Upper lobe of right lung (tissue), 1 donor: ENCODE measurements at places on chromosomes 12 and 14. TPM values are rescaled to one million over a fixed set of nuclear protein-coding genes. Genes with fewer than 3 reads are reported as not detected.

- H3K27me3 ChIP-seq: no peaks in the 10 kb centered on the region
- no peak overlapping the region for H3K4me3 ChIP-seq
- no peak overlapping the region for H3K27ac ChIP-seq
- peaks cover 23% of the 10 kb centered on the region for H3K4me1 ChIP-seq
These were observed 32.0 kb downstream of the JDP2 start for GRCh38 chr14:75459791-75460190.

DNA sequence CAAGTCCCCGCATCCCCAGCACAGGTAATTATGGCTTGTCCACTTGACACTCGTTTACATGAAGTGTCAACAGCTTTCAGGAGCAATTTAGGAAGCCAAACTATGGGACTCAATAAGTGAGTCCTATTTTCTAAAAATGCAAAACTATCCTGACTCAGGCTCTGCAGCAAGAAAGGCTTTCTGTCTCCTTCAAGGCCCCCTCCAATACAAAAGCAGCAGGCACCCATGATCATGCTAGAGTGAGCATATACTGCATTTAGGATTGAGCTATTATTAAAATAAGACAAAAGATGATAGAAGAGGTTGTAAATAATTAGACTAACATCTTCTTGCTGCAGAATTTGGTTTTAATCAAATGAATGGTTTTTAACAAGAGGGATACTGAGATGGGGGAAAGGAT, 3.2 kb downstream of the SIX6 start:
- no peaks in the 10 kb centered on the region for H3K36me3 ChIP-seq
- peaks cover 14% of the 10 kb centered on the region for H3K4me1 ChIP-seq
- no peak overlapping the region for H3K4me3 ChIP-seq
- H3K27ac ChIP-seq: no peak overlapping the region

DNA sequence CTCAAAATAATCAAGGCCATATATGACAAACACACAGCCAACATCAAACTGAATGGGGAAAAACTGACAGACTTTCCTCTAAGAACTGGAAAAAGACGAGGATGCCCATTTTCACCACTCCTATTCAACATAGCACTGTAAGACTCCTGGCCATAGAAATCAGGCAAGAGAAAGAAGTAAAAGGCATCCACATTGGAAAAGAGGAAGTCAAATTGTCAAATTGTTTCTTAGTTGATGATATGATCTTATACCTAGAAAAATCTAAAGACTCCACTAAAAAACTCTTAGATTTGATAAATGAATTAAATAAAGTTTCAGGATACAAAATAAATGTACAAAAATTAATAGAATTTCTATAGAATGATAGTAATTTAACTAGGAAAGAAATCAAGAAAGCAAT, 11.2 kb downstream of the OR8S1 start:
- H3K4me3 ChIP-seq: no peak overlapping the region
- H3K27me3 ChIP-seq: no peaks in the 10 kb centered on the region
- no peak for DNase-seq
- no peaks in the 10 kb centered on the region for H3K4me1 ChIP-seq
- H3K27ac ChIP-seq: no peak overlapping the region

GRCh38 chr14:77547512-77548180, 49.0 kb upstream of the ISM2 start:
- H3K27me3 ChIP-seq: no peaks in the 10 kb centered on the region
- H3K4me3 ChIP-seq: no peak overlapping the region
- no peak overlapping the region for H3K27ac ChIP-seq

DNA sequence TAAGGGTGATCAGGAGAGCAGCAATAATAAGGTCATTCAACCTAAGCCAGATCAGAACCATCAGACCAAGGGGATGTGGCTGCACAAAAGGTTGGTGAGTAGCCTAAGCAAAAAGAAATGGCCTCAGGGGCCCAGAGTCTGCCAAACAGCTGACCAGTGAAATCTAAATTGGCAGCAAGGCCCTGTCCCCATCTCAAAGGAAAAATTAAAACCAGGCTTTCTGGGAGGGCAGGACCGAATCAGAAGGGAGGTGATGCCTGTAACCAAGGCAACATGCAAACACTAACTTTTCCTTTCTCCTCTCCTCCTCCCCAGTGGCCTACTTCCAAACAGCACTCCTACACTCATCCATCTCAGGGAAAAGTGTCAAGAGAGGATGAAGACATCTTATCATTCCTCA, 256.4 kb downstream of the NUAK1 start:
- H3K4me1 ChIP-seq: no peaks in the 10 kb centered on the region
- DNase-seq: no peak

- no peaks in the 10 kb centered on the region for H3K27me3 ChIP-seq
- no peaks in the 10 kb centered on the region for H3K4me1 ChIP-seq
- no peak overlapping the region for H3K27ac ChIP-seq
- no peaks in the 10 kb centered on the region for H3K36me3 ChIP-seq
- H3K4me3 ChIP-seq: no peak overlapping the region
- DNase-seq: no peak
These were observed 15.1 kb upstream of the KERA start for GRCh38 chr12:91072931-91073330.

- DNase-seq: no peak
- no peaks in the 10 kb centered on the region for H3K36me3 ChIP-seq
- no peaks in the 10 kb centered on the region for H3K27me3 ChIP-seq
These were observed 116.2 kb downstream of the TRHDE start for GRCh38 chr12:72388322-72388721.

DNA sequence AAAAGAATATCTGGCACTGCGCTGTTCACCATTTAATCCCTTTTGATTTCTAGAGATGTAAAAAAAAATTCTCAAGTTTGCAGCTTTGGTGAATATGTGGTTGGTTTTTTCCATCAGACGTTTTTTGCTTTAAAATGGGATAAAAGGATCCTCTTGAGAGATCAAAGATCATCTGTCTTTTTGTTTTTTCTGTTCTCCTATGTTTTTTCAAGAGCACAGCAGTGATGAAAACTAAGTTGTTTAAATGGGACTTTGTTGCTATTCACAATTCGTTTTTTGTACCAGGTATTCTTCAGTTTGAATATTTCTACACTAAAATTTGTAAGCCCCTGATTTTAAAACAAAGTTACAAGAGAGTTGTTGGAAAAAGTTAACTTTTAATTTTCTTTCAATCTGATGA, 29.7 kb upstream of the REP15 start:
- no peak overlapping the region for H3K4me3 ChIP-seq
- H3K4me1 ChIP-seq: no peaks in the 10 kb centered on the region
- no peak for DNase-seq

DNA sequence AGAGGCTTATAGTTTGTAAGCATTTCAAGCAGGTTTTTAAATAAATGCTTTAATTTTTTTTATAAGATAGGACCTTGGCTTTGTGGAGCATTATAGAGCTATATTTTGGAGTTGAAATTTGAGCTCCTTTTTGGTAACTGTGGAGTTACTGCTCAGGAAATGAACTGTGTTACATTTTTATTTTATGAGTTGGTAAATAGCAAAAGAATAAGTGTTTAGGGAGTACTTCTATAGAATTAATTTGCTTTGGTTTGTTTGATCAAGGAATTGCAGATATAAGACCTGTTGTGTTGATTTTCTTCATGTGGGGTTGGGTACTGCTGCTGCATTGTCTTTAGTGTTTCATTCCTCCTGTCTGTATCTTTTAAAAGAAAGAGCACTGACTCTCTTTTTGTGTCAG, 3.5 kb downstream of the ATP2A2 start:
- H3K4me1 ChIP-seq: peaks cover 60% of the 10 kb centered on the region
- no peak for DNase-seq
- H3K36me3 ChIP-seq: peaks cover 28% of the 10 kb centered on the region
- no peak overlapping the region for H3K27ac ChIP-seq

DNA sequence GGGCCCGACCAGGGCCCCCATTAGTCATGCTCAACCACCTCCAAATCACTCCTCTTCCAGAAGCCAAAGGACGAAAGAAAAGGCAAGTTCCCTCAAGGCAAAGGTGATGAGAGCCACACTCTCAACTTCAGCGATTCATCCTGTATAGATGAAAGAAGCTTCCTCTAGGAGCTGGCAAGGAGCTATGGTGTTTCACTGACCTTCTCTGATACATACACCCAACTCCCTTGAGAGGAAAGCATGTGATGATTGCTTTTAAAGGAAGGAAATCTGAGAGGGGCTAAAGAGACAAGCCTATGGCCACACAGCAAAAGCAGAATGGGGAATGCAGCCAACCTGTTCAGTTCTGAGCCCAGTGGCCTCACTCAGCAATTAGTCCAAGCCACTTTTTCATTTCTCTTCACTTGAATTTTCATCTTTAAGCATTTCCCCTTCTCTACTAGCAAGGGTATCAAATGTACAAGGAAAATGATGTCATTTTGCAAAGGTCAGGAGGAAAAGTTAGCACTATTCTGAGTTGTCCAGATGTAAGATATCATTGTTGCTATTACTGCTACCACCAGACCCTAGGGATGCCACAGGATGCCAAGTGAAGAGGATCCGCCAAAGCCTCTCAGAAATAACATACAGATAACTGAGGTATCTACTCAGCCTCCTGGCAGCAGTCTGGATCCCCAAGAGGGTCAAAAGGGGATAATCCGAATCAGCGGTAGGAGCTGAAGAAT, 82.5 kb downstream of the MAP3K9 start:
- H3K27ac ChIP-seq: no peak overlapping the region
- no peak for DNase-seq
- no peaks in the 10 kb centered on the region for H3K27me3 ChIP-seq
- no peak overlapping the region for H3K4me3 ChIP-seq
- no peaks in the 10 kb centered on the region for H3K4me1 ChIP-seq

- DNase-seq: peak; percentile 72
- H3K27ac ChIP-seq: peak overlapping the region; percentile 89
- H3K36me3 ChIP-seq: peaks cover 3% of the 10 kb centered on the region
- no peaks in the 10 kb centered on the region for H3K27me3 ChIP-seq
- H3K4me1 ChIP-seq: peaks cover 40% of the 10 kb centered on the region
These were observed 2.8 kb upstream of the AAAS start for GRCh38 chr12:53324113-53324778.

DNA sequence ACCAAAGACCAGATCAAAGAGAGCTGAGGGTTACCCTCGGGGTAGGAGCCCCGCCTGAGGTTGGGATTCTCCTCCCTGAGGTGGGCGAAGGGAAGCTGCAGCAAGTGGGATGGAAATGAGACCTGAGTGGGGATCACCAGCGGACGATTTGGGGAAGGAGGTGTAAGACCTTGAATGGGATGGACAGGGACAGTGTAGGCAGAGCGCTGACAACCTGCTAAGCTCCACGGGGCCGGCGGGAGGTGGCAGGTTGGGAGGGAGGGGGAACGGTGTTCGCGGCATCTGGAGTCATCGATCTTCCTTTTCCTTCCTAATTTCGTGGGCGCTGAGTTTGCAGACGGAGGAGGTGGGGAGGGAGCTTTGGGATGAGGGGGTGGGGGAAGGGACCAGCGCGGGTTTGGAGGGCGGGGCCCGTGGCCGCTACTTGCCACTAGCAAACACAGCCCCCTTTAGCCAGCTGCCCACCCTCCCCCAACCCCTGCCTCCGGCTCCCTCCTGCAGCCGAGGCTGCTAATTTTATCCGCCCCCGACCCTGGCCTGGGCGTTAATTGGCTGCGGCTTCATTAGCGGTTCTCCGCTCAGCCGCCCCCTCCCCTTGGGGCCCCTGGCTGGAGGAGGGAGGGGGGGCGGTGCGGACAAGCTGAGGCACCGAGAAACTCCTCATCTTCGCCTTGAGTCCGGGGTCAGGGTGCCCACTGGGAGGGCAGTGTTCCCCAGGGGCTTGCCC, 2.8 kb upstream of the SHMT2 start:
- H3K36me3 ChIP-seq: peaks cover 6% of the 10 kb centered on the region
- DNase-seq: no peak
- peaks cover 33% of the 10 kb centered on the region for H3K4me1 ChIP-seq
- peaks cover 53% of the 10 kb centered on the region for H3K27me3 ChIP-seq

DNA sequence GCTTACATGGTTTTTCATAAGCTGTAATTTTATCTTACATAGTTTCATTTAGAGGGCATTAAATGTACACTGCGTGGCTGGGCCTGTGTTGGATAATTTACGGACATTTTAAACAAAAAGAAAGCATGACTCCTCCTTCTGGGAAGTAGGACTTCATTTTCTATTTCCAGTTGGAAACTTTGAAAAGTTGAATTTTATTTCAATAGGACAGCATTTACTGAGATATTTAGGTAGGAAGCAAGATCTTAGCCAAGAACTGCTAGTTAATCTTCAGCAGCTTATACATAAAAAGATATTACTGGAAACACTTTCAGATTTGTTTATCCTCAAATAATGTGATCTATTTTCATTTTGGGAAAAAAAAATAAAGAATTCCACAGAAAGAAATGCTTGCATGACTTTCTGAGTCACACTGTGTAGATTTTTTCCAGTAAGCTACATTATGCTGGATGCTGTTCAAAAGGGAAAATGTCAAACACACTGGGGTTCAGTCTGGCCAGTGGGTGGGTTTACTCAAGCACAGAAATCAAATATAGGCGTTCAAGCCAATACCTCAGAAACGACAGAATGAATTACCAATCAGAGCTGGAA, 239.4 kb upstream of the KRR1 start:
- H3K36me3 ChIP-seq: no peaks in the 10 kb centered on the region
- H3K27ac ChIP-seq: no peak overlapping the region
- no peaks in the 10 kb centered on the region for H3K4me1 ChIP-seq
- no peak for DNase-seq
- no peak overlapping the region for H3K4me3 ChIP-seq

DNA sequence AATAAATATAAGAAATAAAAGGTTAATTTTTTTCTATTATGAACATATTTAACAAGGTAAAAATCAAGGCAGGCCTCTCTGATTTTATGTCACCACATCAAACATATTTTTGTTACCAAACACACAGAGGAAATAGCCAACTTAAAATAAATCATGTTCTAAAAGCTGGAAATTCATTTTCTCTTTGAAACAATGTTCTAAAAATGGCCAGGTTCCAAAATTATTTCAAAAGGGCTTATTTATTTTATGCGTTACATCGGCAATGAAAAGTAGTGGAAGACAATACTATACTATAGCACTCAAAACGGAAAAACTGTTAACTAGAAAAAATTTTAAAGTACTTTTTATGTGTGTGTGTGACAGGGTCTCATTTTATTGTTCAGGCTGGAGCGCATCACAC, 24.0 kb upstream of the RASSF8 start:
- no peaks in the 10 kb centered on the region for H3K27me3 ChIP-seq
- no peaks in the 10 kb centered on the region for H3K4me1 ChIP-seq
- DNase-seq: no peak
- H3K27ac ChIP-seq: no peak overlapping the region
- H3K36me3 ChIP-seq: no peaks in the 10 kb centered on the region

Gene GLIPR1L1
- not detected for total RNA-seq

Gene ISM2
- total RNA-seq: not detected

Gene INSM2
- total RNA-seq: not detected

Gene IL26
- total RNA-seq: not detected

Gene CAPZA3
- total RNA-seq: not detected

Gene DNAI7
- total RNA-seq: 0.49 TPM

Gene C12orf54
- total RNA-seq: not detected

Gene DCN
- 753 TPM for total RNA-seq

Gene CISTR
- total RNA-seq: not detected

Gene NELL2
- total RNA-seq: 1.6 TPM

Gene AKAP6
- total RNA-seq: 7.7 TPM

Gene NAV3
- total RNA-seq: 17.8 TPM
